ENCODE measurements at places on chromosomes 4 and X. TPM values are rescaled to one million over a fixed set of nuclear protein-coding genes. Genes with fewer than 3 reads are reported as not detected.

PRSS48 gene
- not detected for polyA plus RNA-seq

DNA sequence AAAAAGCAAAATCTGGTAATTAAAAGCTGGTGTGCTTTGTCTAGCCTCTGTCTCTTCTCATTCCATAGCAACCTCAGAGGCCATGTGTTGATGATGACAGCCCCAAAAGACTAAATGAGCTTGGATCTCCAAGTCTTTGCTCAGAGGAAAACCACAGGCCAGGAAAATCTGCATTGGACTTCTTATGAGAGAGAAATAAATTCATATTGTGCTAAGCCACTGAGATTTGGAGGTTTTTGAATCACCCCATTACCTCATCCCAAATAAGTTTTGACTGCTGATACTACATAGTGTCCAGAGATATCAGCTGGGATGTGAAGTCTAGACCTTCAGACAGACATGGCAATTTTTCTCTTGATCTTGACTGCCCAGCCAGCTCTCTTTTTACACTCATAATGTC is 178.6 kb upstream of the DIPK2B start:
- no peak for DNase-seq

GRCh38 chrX:68199062-68199848 is 234.0 kb downstream of the OPHN1 start:
- no peak for DNase-seq

DNA sequence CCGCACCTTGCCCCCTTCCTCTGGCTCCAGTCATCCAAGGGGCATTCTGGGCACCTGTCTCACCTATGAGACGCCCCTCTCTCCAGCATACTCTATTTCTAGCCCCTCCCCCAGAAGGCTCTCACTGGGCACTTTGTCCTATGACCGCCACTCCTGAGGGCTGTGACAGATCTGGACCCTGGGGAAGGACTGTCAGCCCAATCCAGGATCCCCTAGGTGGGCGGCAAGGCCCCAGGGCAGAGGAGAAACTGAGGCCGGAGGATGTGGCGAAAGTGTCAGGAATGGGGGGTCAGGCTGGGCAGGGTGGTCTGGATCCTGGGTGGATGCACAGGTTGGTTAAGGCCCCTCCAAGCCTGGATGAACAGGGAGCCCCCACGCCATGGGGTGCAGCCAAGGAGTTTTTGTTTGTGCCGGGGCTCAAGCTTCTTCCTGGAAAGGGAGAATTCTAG is 16.2 kb upstream of the NAT8L start:
- no peak for DNase-seq

DNA sequence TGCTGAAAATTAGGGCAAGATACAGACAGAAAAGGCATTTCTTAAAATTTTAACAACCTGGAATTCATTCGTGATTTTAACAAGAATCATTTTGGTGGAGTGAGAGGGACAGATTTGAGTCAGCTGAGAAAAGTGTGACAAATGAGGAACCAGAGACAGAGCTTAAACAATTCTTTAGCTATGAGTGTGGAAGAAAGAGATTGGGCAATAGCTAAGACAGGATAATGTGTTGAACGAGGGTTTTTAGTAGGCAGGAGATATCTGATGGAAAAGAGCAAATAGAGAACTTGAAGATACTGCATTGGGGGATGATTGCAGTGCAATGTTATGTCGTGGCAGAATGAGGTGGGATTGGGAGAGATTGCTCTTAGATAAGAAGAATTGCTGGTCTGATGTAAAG is 164.2 kb upstream of the SPRY1 start:
- DNase-seq = peak; percentile 75

GRCh38 chrX:105696870-105697269 is 125.5 kb upstream of the NRK start:
- DNase-seq = no peak

RGN gene
- 2.4 TPM for polyA plus RNA-seq

GRCh38 chr4:169741569-169741968 is 16.2 kb downstream of the HPF1 start:
- peak; percentile 50 for DNase-seq

DNA sequence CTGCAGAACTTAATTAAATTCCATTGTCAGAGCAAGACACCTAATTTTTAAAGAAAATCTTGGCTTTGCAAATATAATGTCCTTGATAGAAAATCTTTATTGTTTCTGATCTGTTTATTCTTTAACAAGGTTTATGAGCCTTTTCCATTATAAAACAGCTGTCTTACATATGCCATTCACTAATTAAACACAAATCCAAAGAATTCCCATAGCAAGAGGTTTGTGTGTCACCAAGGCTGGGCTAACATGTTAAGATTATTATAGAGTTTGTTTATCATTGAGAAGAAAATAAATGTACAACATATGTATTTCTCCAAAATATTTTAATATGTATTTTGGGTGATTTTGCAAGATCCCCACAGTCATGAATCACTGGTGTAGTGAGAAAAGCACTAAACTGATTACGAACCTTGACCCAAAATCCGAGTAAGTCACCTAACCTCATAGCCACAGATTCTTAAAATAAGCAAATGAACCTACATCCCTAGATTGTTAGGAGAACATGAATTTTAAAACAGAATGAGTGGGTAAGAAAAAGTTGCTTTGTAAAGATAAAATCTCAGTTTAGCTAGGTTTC is 694.8 kb upstream of the INTU start:
- DNase-seq = peak; percentile 48

CDKL2 gene
- polyA plus RNA-seq = not detected

NHS gene
- polyA plus RNA-seq = 1.0 TPM

DNA sequence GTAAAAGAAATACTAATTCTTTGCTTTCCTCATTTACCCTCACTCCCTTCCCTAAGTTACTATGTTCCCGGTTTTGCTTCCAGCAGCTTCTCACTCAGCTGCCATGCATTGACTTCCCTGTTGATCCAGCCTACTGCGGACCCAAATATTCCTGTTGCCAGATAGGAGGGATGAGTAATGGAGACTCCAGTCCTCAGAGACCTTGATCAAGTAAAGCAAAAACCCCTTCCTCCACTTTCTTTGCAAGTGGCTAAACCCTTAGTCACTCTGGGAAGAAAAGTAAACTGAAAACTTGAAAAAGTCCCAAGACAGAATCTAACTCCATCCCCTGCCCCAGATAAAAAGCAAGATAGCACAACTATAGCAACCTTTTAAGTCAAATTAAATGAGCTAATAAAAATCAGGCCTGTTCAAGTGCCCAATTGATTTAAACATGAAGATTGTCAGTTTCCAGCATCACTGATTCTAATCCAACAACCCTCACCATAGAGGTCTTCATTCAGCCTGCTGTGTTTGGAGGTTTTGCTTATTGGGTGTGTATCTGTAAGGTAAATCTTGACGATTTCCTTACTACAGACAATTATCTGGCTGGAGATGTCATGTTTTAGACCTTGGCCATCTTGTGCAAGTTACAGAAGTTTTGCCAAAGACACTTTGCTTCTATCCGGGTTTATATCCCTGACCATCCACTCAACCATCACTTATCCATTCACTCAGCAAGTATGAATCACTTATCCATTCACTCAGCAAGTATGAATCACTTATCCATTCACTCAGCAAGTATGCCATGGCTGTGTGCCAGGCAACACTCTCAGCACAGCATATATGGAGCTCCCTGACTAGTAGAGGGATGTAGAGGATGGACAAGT is 17.6 kb downstream of the FGFBP1 start:
- peak; percentile 94 for DNase-seq

DNA sequence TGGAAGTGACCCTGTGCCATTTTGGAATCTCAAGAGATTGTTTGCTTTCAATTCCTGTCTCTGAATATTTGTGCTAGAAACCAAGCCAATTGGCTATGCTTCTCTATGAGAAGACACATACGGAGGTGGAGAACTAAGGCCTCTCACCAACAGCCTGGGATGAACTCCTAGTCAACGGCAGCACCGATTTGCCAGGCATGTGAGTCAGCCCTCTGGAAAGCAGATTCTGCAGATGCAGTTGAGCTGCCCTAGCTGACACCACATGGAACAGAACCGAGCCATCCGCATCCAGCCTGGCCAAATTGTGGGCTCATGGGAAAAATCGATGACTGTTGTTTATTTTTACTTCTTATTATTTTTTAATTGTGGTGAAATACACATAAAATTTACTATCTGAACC is 58.2 kb upstream of the WDFY3 start:
- DNase-seq = no peak

DNA sequence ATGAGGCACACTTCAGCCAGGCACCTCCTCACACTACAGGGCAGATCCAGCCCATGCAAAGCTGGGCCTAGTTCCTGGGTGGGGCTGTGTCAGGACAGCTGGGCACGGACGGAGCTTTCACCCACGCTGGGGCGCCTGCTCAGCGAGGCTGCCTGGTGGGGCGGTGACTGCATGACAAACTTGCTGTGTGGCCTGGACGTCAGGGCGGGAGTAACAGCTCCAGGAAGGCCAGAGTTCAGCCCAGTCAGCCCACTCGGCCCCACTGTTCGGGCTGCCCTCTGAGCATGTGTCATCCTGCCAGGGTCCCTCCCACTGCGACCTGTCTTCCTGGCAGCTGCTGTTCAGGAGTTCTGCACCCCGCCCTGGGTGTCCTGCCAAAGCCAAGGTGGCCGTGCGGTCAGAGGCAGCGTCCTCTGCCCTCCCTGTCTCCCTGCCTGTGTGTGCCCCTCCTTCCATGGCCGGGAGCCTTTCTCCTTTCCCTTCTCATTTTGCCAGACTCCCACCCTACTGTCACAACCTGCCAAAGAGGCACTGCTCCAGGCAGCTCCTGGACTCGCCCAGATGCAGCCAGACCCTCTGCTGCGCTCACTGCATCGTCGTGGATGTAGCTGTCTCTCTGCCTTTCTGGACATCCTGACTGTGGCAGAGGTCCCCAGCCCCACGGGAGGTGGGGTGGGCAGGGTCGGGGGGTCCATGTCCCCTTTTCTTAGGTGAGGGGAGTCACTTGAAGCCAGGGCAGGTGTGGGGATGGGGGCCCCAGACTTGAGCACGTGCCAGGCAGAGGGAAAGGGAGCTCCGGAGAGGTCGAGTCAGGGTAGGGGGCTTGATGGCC is 33.0 kb upstream of the KIAA0232 start:
- DNase-seq = peak; percentile 81

NMU gene
- polyA plus RNA-seq = 0.61 TPM

DNA sequence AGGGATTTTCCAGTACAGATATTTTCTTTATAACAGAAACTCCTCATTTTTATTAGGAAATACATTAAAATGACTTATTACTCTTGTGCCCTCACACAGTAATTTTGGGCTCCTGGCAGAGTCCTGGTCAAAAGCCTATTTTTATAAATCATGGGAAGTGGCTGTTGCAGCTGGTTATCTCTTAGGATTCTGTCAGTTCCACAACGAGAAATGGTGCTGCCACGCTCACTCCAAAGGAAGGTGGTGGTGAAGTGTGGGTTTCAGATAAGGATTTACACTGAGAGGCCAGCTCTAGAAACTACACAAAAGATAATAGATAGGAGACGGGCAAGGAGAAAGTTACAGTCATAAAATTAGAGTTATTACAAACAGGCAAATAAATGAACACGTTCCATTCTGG is 159.2 kb upstream of the FAM241A start:
- DNase-seq = no peak

WDR17 gene
- polyA plus RNA-seq = 0.29 TPM

DNA sequence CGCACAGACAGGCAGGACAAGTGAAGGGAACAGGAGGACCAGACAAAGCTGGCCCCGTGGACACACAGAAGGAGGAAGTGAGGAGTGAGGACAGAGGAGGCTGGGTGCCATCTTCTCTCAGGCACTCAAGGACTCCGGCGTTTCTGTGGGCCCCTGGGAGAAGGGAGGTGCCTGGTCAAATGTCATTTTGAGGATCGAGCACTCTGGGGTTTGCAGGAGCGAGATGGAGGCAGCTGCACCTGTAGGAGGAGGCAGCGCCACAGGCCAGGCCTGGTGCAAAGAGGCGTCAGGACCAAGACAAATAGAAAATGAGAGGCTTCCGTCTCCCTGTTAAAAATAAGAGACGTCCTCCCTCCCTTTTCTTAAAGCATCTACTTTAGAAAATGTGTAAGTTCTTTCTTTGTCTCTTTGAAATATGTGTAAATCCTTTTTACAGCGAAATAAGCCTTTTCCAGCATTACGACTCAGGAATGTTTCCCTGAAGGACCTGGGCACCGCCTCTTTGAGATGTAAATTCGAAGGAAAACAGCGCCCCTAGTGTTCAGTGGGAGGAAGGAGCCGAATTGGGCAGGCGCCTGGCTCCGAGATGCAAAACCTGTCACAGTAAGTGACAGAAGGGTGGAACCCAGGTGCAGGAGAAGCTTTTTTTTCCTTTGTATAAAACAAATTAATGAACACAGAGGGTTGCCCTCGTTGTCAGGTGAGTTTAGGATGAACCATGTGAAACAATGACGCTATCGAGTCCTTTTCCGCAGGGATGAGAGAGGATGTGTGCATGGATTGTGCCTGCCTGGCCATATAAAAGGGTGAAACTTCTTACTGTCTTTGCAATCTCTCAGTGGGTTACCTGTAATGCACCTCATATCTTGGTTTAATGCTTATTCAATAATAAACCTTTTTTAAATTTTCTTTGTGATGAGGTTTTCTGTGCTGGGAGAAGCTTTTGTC is 1.4 kb upstream of the C4orf50 start:
- peak; percentile 74 for DNase-seq

TEX13C gene
- not detected for polyA plus RNA-seq

DNA sequence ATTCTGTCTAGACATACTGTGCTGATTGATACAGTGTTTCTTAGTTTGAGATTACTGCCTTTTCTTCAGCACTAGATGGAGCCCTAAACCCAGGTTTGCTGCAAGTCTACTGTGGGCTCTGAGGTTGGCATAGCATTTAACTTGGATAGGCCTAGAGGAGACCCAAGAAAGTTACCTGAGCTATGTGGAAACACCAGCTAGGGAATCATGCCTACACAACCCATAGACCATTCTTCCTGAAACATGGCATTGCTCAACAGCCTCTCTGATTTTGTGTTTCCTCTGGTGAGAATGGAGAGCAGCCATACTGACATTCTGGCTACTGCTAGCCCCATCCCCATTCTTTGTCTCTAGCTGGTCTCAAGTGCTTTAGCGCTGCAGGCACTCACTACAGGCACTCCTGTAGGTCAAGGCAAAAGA is 287.7 kb upstream of the PCDH18 start:
- DNase-seq = peak; percentile 64

GC gene
- polyA plus RNA-seq = not detected

DNA sequence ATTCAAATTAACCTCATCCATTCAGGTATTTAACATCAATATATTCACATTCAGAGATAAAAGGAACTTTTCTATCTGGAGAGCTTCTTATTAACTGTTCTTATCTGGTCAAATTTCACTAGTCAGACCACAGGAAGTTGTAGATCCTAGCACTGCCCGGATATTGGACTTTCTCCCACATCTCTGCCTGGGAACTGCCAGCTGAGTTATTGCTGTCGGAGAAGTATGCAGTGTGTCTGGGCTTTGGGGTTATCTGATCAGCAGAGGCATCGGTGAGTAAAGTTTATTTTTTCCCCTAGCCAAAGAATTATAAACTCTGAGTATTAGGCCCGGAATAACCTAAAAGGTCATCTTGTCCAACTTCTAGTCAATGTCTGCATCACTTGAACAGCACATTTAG is 45.1 kb downstream of the OR13H1 start:
- DNase-seq = no peak

GRCh38 chrX:1725472-1725871 is 110.6 kb downstream of the ASMT start:
- DNase-seq = no peak

- DNase-seq = no peak
Measured at GRCh38 chr4:16000708-16001483, 37.9 kb upstream of the FGFBP2 start.

- DNase-seq = no peak
Measured at GRCh38 chrX:20037186-20037585, 46.3 kb upstream of the BCLAF3 start.

All from GM23248 (cell line).